ENCODE measurements at places on chromosomes 16 and 17.

GRCh38 chr16:54504372-54504771, 217.8 kb upstream of the IRX3 start:
- DNase-seq: no peak

- no peak for DNase-seq
These were observed 110.3 kb upstream of the CHMP6 start for GRCh38 chr17:80881306-80881705.

GRCh38 chr17:81487487-81488275, 24.9 kb downstream of the ACTG1 start:
- peak; percentile 79 for DNase-seq

DNA sequence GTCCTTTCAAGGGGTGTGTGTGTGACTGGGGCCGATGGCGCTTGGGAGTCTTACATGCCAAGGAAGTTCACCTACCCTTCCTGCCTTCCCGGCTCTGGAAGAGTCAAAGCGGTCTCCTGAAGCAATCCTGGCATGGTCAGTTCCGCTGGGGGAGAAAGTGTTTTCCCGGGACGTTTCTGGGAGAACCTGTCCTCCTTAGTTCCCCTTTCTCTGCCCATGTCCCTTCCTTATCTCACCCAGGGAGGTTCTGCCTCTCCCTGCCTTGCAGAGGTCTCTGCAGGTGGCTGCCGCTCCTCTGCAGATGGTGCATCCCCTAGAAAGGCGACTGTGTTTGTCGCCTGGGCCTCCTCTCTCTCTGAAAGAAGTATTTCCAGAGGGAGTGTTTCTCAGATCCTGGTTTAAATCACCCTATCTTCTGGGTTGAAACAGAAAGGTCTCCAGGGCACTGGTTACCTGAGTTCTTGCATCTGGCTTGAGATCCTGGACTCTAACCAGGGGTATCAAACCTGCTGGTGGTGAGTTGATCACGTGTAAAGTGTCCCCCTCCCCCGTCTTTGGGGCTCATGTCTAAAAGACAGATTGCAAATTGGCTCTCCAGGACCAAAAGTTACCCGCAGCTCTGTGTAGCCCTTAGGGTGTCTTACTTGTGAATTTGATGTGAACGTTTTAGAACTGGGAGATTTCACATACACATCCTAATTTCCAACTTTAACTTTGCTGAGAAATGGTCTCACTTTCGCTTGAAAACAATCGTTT, 1.9 kb downstream of the PRKCB start:
- no peak for DNase-seq

Data from NCI-H187 (cell line).